ENCODE measurements at places on chromosomes 5 and 9.

DNA sequence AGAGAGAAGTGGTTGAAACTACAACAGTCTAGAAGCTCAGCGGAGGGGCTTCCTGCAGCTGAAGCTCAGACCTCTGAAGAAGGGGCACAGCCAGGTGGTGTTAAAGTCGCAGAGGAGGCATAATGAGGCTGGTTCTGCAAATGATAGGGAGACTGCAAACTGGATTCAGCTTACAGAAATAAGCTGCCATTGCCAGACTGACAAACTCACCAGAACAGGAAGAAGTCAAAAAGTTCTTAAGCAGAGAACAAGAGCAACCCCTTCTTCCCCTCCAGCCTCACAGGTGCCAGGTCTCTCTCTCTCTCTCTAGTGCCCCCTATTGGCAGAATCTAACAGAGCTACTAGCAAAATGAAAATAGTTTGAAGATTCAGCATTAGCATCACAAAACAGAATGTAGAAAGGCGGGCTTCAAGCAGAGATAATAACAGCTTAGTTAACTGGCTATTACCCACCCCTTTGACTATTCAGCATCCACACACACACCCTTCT lies 76.7 kb downstream of the GRAMD2B start:
- no peak for DNase-seq

GRCh38 chr5:90899014-90899604 lies 340.5 kb downstream of the ADGRV1 start:
- DNase-seq: no peak

DNA sequence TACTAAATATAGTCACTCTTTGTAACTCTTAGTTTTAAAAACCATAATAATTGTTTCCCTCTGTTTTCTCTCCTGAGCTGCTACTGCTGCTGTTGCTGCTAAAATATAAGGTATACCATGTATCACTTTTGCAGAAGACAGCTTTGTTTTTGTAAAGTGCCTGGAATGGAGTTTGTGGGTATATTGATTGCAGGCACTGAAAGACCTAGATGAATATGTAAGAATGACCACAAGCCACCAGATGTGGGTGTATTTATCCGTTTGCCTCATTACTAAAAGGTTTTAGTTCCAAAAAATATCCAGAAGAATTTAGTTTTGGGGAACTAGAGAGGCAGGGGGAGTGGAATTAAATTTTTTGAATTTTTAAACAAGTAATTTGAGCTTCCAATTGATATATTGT lies 151.1 kb upstream of the CDKN2B start:
- DNase-seq: no peak

GRCh38 chr9:130328349-130328801 lies 62.8 kb downstream of the HMCN2 start:
- DNase-seq: no peak

GRCh38 chr9:93217706-93218105 lies 33.8 kb downstream of the WNK2 start:
- no peak for DNase-seq

- no peak for DNase-seq
These were observed 7.9 kb downstream of the TMEM167A start for GRCh38 chr5:83069096-83069799.

GRCh38 chr5:149938279-149938678 lies 6.3 kb downstream of the PDE6A start:
- no peak for DNase-seq

GRCh38 chr9:35981699-35982098 lies 23.7 kb upstream of the OR2S2 start:
- DNase-seq: no peak

DNA sequence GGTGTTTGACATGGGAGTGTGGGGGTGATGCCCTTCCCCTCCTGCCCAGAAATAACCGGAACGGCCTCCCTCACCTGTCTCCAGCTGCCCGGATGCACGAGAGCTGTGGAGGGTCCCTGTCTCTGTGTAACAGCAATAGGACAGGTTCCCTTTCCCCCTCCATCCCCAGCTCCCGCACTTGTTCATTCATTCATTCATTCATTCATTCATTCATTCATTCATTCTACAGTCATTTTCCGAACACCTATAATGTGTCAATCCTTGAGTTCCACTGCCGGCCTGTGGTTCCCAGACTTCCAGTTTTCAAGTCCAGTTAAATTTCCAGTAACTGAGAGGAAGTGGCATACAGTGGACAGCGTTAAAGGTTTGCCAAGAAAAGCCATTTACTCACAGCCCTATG lies 7.3 kb downstream of the PRRX2 start:
- no peak for DNase-seq

- no peak for DNase-seq
These were observed 30.5 kb downstream of the DDX31 start for GRCh38 chr9:132639322-132639721.

DNA sequence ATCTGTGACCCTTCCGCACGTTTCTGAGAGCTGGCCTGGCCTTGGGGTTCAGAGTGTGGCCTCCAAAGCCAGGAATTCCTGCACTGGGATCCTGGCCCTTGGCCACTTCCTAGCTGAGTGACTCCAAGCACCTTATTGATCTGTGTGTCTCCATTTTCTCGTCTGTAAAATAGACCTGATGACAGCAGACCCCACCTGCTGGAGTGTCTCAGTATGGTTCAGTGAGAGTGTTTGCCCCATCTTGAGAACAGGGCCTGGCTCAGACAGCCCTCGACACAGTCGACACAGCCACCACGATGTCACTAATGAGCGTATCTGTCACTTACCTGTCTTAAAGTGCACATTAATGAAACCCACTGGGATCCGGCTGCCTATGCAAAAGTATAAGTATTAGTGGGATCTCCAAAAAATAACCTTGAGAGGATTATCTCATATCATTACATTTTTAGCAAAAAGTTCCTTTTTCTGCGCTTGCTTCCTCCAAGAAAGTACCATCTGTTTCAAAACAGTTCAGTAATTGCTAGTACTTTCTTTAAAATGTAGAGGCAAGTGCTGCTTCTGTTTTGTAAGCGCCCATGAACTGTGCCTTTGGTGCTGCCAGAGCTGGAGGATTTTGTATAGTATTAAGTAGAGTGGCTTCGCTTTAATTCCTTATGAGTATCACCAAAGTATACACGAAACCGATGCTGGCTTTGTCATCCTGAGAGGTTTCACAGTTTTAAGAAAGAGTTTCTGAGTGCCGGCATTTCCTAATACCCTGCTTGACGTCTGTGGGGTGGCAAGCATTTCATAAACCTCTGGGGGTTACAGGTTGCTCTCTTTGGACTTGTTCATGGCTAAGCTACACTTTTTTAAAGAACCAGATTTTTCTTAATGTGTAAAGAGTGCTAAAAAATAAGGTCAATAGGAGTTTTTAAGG lies 31.7 kb downstream of the UBE2QL1 start:
- no peak for DNase-seq

DNA sequence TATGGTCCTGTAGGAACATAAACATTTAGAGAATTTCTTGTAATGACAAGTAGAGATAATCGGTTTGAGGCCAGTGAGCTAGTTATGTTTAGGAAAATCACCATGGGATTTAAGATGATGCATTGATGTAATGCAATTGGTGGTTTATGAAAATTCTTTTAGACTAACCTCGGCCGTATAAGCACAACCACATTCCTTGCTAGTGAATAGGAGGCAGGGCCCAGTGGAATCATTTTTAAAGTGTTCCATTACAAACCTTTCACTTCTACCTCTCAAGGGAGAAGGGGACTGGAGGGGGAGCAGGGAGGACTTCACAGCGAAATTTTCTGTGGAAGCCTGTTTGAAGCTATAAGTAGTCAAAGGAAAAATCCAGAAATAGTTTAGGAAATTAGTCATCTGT lies 71.8 kb upstream of the NFIL3 start:
- no peak for DNase-seq

Measured in stimulated activated CD8-positive, alpha-beta memory T cell treated with anti-CD3 and anti-CD28 coated beads, Interleukin-4, amount 100 ng/mL, for 1 hour (primary cell).